ENCODE measurements at places on chromosomes 5 and 9.

DNA sequence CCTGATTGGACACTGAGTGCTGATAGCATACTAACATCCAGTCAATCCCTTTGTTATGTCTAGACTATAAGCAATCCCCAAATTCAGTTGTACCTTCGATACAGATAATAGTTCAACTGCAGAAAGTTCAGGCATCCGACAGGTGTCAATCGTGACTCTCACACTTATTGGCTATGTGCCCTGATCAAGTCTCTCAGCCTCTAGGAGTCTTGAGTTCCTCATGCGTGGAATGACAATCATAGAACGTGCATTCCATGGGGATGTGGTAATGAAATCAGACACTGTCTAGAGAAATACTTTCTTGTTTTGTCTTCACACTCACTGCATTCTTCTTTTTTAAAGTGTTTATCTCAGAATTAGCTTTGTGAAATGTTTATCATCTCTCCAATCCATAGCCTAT, 4.8 kb downstream of the ANKRD34B start:
- peak; percentile 3 for DNase-seq

DNA sequence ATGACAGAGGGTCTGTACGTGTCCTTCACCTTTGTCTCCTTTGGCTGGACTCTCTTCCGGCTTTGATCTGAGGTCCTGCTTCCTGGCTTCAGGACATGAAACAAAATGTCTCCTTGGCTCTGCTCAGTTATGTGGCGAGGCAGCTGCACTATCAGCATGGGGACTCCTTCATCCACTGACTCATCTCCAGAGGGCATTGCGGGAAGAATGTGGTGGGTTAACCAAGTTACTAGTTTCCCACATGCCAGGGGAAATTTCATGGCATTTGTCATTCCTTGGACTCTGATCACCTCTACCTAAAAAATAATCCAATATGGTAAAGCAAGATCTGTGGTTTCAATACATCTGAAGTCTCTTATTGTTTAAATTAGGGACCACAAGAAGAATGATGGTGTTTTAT, 259.7 kb downstream of the MED10 start:
- no peak for DNase-seq

- DNase-seq = no peak
These were observed 239.8 kb downstream of the PBX3 start for GRCh38 chr9:125986966-125987365.

DNA sequence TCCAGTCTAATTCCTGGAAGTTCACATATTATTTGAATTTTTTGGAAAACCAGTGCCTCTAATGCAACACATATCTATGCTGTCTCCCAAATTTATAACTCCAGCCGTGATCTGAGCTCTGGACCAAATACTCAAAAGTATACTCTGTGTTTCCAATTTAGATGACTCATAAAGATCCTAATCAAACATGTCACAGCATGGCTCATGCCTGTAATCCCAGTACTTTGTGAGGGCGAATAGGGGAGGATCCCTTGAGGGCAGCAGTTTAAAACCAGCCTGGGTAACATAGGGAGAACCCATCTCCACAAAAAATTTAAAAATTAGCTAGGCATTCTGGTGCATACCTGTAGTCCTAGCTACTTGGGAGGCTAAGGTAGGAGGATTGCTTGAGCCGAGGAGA, 388.0 kb downstream of the CDH12 start:
- DNase-seq = no peak

GRCh38 chr5:82349652-82350051, 71.5 kb upstream of the RPS23 start:
- no peak for DNase-seq

GRCh38 chr5:127941646-127942045, 141.9 kb upstream of the SLC12A2 start:
- DNase-seq = no peak

GRCh38 chr5:61967681-61968080, 338.3 kb upstream of the KIF2A start:
- DNase-seq = no peak

DNA sequence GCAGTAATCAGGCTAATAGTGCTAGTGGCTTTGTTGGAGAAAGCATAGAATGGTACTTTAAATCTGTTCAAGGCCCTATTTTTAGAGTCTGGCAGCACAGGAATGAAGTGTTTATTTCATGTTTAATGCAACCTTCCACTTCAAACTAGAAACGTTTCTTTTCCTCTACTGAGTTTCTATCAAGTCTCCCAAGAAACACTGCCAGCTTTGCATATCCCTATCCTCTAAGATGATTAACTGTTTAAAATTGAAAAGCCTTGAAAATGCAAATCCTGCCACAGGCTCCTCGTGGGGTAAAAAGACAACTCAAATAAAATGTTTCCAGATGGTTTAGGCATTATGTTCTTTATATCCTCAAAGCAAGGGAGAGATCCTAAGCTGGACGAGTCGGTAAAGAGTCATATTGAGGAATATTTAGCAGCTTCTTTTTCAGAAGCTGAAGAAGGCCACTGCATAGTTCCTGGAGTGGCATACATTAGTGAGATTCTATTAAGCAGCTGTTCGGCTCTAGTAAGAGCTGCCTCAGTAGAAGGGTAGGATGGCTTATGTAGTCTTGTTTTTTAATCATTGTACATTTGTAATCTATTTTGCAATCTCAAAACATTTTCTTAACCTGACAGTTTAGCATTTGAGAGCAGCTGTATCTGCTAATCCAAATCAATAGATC, 251.2 kb downstream of the CHSY3 start:
- no peak for DNase-seq

- no peak for DNase-seq
These were observed 39.7 kb downstream of the DDX31 start for GRCh38 chr9:132630116-132630515.

DNA sequence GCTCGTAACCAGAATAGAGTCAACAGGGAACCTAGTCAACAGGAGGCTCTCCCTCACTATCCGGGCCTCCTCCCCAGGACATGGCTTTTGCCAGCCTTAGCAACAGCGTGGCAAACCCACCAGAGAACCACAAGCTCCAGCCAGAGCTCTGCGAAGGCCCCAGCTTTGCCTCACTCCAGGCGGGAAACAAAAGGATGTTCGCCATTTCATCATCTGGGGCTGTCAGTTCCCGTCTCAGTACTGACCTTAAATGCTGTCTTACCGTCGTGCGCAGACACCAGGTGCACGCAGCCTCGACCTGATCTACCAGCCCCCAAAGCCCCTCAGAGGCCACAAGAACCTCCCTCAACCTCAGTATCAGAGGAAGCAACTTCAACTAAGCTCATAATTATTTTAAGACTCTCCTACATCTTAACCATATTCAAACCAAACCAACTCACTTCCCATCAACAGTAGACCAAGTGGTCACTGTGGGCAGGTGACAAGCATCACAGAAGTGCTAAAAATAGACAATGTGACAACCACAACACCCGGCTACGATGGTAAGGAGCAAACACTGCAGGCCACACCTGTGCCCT, 71.4 kb downstream of the SEMA4D start:
- DNase-seq = no peak

GRCh38 chr9:128882677-128883603, 1.0 kb downstream of the LRRC8A start:
- DNase-seq = no peak

DNA sequence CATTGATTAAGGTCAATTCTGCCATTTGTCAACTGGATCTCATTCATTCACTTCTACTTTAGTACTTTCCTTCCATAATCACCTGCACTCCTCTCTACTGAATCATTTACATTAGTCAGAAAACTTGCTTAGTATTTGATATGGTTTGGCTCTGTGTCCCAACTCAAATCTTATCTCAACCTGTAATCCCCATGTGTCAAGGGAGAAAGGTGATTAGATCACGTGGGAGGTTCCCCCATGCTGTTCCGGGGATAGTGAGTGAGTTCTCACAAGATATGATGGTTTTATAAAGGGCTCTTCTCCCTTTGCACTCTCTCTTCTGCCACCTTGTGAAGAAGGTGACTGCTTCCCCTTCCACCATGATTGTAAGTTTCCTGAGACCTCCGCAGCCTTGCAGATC, 23.7 kb upstream of the UGCG start:
- DNase-seq = no peak

GRCh38 chr5:173268750-173269432, 33.9 kb upstream of the NKX2-5 start:
- DNase-seq = no peak

- no peak for DNase-seq
These were observed 51.4 kb downstream of the EBF1 start for GRCh38 chr5:159048298-159048697.

- no peak for DNase-seq
These were observed 167.2 kb downstream of the PAX5 start for GRCh38 chr9:36866840-36867239.

DNA sequence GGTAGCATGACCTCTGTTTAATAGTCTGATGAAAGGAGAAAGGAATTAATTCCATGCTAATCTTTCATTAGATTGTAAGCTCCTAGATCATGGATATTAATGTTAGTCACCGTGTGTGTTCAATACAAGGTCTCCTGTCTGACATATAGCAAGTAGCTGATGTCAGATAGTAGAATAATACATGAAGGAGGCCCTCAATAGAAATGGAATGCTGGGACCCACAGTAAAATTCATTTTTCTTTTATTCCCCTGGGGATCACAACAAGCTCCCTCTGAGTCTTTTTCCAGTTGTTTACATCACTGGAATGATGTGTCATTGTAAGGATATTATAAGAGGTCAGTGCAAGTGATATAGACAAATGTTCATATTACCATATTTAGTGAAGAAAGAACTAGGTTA, 240.3 kb upstream of the TRPC7 start:
- no peak for DNase-seq

DNA sequence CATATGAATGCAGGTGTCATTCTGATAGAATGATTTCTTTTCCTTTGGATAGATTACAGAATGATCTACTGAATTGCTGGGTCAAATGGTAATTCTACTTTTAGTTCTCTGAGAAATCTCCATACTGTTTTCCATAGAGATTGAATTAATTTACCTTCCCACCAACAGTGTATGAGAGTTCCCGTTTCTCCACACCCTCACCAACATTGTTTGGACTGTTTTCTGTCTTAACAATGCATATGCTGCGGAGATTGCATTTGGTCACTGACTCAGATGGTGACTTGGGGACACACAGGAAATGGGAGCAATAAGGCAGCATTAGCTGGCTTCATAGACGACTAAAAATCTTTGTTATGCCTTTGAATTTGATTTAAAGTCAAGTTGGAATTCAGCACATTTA, 95.9 kb downstream of the CDH6 start:
- no peak for DNase-seq

GRCh38 chr5:61824396-61824795, 481.6 kb upstream of the KIF2A start:
- DNase-seq = no peak

GRCh38 chr5:39177631-39177964, 41.8 kb downstream of the FYB1 start:
- DNase-seq = no peak

DNA sequence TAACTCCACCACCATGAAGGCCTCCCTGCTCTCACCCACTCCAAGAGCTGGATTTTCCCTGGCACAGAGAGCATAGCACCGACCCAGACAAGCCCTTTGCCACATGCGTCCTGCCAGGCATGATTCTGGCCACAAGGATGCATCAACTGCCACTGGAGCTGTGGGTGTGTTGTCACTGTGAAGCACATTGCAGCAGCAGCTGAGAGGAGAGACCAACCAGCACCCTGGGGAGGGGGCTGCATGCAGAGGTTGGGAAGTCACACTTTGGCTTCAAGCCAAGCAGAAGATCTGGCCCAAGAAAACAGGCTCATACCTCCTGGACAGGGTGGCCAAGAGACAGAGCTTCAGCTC, 22.6 kb upstream of the PTGES start:
- no peak for DNase-seq

DNA sequence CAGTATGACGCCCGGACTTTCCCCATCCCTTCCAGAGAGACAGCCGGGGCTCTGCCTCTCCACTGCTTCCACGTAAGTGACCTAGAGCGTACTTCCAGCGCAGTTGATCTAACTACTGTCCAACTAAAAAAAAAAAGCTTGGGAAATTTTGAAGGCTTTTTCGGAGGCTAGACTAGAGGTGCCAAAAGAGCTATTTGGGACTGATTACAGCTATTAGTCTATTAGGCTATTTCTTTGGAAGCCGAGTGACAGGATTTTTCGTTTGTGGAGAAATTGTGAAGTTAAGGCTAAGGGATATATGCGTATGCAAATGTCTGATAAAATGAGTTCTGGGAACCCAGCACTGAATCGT, 1.5 kb downstream of the CCNO start:
- no peak for DNase-seq

- no peak for DNase-seq
These were observed 55.9 kb downstream of the SECISBP2 start for GRCh38 chr9:89374176-89374575.

GRCh38 chr9:22119522-22120158, 110.5 kb upstream of the CDKN2B start:
- DNase-seq = no peak

DNA sequence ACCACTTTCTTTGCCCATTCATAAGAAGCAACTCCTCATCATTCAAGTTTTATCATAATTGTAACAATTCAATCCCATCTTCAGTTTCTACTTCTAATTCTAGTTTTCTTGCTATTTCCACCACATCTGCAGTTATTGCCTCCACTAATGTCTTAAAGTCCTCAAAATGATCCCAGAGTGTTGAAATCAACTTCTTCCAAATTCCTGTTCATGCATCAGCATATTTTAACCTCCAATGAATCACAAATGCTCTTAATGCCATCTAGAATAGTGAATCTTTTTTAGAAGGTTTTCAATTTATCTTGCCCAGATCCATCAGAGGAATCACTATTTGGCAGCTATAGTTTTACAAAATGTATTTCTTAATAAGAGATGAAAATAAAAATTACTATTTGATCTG, 3.2 kb upstream of the SRP19 start:
- DNase-seq = no peak

GRCh38 chr5:121937762-121938161, 24.0 kb upstream of the SRFBP1 start:
- DNase-seq = no peak

DNA sequence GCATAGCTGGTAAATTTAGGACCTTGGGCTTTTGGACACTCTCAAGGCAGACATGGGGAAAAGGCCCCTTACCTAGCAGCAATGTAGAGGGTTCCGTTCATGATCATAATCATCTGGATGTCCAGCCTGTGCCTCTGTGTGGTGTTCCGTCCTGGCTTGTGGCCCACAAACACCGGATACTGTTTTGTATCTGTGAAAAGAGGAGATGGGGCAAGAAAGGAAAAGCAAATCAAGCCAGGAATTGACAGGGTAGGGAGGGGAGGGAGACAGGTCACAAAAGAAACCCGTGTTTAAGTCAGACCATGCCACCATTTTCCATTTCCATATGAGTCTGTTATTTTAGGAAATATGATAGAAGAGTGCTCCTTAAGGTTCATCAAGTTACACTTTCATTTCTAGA, 72.5 kb downstream of the SEMA6A start:
- no peak for DNase-seq

GRCh38 chr5:77952636-77953212, 176.6 kb upstream of the TBCA start:
- no peak for DNase-seq

DNA sequence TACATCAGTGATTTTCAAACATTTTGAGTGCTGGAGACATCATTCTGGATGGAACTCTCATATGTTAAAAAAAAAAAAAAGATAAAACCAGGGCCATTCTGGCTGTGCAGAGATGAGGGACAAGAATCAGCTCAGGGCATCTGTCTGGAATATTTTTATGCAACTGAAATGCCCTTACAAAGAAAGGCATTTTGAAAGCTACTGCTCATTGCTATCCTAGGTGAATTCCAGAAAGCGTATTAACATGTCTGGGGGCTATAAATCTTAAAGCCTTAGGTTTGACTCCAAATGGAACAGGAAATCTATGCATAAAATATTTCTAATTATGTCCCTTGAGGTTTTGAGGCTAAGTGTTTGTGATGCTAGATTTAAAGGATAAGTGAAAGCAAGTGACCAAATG, 14.9 kb upstream of the PCSK1 start:
- DNase-seq = no peak

All from HS-27A (cell line).